ENCODE measurements at places on chromosomes 5 and 9.
A peak's percentile ranks its signal among the peaks of the same experiment; 100 is the strongest.

DNA sequence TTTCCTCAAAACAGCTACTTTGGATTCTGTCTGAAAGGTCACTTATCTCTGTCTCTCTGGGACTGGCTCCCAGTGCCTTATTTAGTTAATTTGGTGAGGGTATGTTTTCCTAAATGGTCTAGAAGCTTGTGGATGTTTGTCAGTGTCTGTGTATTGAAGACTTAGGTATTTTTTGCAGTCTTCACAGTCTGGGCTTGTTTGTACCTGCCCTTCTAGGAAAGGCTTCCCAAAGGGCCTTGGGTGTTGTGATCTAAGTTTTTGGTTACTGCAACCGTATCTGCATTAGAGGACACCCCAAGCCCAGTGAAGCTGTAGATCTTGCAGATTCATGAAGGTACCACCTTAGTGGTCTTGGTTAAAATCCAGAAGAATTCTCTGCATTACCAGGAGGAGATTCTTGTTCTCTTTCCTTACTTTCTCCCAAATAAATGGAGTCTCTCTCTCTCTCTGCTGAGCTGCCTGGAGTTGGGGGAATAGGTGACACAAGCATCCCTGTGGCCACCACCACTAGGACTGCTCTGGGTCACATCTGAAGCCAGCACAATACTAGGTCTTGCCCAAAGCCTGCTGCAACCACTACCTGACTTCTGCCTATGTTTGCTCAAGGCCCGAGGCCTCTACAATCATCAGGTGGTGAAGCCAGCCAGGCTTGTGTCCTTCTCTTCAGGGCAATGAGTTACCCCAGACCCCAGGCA, 17.8 kb upstream of the CCNB1 start:
- DNase-seq, result no peak

- DNase-seq, result peak; percentile 40
Observed at GRCh38 chr5:173823721-173824567, 64.2 kb upstream of the CPEB4 start.

GRCh38 chr5:136200761-136201160, 7.8 kb upstream of the SMIM32 start:
- no peak for DNase-seq

GRCh38 chr5:142151436-142152383, 43.1 kb downstream of the NDFIP1 start:
- peak; percentile 55 for DNase-seq

DNA sequence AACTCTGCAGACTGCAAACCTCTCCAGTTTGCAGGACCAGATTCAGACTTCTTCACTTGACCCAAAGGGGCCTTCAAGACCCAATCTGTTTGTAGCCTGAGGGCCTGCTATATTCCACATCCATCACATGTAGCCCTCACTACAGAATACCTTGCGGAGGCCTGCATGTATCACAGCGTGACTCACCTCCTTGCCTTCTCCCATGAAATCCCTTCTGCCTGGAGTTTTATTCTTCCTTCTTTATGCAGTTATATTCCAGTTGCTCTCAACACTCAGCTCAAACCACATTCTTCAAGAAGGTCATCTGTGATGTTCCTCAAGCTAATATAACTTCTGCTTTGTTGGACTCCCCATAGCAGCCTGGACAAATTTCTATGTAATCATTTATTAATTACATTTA, 198.5 kb upstream of the PTGER4 start:
- no peak for DNase-seq

- DNase-seq, result no peak
Observed at GRCh38 chr9:129828051-129828450, 4.1 kb upstream of the TOR1A start.

DNA sequence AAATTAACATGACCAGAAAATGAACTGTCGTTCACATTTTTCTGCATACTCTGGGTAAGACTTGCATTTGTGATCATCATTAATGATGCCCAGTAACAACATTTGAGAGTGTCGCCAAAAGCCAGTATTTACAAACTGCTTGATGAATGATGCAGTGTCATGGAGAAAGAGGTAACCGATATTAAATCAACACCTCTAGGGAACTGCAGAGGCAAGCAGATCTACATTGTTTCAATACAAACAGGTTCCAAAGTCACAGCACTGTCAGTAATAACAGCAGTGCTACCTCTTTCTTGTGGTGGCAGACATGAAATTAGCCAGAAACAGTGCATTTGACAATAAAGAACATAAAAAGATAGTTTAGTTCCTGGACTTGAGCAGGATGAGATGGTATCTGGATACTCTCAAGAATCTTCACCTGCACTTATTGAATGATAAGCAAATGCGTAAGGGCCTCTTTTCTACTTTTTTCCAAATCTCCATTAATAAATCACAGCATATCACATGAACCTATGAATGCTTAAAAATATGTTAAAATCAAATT, 456.6 kb downstream of the ARHGEF28 start:
- DNase-seq, result no peak

- no peak for DNase-seq
Observed at GRCh38 chr9:135345775-135346433, 133.7 kb upstream of the PPP1R26 start.
